ENCODE measurements at places on chromosomes 13 and 19.
A peak's percentile ranks its signal among the peaks of the same experiment; 100 is the strongest.

DNA sequence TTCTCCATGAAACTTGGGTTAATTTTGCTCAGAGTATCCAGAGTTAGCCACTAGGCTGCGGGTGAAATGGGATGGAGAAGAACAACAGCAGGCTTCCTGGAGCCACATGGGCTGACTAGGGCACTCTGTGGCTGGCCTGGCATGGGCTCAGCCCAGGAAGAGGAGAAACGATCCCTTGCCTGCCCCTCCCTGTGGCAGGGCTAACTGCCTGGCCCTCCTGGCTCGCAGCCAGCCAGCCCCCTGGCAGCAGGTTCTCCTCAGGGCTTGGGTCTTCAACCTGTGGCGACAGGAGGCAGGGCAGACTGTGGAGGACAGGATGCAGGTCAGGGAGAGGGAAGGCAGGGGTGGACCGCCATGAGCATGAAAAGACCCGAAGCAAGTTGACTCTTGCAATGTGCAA is 78.7 kb upstream of the GPR183 start:
- no peak for DNase-seq

DNA sequence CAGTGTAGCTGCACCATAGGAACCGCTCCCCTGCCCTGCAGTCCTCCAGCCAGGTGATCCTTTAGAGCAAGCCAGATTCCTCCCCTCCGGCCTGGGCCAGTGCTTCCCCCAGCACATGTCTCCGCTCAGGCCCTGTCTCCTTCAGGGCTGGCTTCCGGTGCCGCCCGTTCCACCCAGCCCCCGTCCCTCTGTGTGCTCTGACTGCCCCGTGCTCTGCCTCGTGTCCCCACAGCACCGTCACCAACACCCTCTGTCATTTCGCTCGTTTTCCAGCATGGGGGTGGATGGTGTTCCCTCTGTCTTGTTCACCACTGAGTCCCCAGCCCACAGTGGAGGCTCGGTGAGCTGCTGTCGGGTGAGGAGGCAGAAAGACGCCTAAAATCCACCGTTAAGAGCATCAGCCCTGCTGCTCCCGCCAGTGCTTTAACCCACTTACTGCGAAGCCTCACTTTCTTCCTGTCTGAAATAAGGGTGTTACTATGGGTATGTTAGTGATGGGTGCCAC is 54.5 kb downstream of the TSSK6 start:
- DNase-seq = peak; percentile 49

GRCh38 chr19:58544591-58545285 is 874 bp downstream of the TRIM28 start:
- no peak for DNase-seq

- DNase-seq = no peak
These were observed 26.1 kb downstream of the PPP5C start for GRCh38 chr19:46372901-46373490.

DNA sequence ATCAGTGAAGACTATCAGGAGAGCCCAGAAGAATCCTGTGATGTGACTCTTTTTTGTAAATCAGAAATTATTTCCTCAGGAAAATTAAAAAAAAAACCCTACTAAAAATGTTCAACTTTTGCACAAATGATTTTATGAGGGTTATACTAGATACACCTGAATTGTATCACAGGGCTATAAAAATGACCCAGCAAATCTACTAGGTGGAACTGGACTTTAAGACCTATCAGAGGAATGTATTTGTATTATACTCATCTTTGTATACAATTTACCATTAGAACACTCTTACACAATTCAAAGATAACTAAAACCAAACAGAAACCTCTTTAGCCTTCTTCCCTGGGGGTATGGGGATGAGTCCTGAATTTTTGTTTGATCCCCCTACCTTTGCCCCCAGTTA is 7.2 kb downstream of the FBXL3 start:
- no peak for DNase-seq

DNA sequence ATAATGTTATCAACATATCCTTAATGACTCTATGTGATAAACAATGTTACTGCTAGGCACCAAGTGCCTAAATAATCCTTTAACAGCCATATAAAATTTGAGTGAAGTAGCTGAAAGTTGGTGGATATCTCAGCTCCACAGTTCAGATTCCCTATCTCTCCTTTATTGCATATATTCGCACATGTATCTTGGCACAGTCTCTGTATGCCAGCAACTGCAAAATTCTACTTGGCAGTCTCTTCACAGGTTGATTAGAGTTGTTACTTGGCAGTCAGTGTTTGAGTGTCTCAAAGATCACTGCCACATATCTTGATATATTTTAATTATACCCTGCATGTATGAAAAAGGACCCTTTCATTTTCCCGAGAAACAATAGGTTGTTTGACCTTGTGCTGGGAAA is 879.3 kb downstream of the OLFM4 start:
- DNase-seq = no peak

- no peak for DNase-seq
These were observed 12.7 kb upstream of the ZNF121 start for GRCh38 chr19:9597027-9597426.

DNA sequence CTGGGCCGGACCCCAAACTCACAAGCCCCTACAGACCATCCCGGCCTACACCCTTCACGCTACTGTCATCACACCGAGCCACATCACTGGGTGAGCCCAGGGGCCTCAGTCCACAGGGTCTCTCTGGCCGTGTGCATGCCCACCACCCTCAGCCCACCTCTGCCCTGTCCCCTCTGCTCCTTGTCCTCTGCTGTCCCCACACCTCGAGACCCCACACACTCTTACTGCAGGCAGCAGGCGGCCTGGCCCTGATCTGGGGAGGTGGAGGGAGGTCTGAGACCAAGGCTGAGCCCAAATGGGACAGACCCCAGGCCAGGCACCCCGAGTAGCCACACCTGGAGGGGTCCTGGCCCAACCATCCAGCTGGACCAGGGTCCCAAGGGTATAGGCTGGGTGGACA is 35.2 kb downstream of the PEPD start:
- DNase-seq = no peak

DNA sequence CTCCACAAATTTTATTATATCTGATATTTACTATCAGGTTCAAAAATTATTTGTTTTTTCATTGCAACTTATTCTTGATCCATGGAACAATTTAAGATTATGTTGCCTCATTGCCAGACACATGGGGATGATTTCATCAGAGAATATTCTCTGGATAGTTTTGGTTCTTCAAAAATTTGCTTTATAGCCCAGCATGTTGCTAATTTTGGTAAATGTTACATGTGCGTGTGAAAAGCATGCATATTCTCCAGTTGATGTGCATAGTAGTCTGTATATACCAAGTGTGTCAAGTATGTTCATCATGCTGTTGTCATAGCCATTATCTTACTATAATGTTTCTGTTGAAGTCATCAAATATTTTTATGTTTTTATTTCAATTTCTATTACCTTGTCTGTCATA is 122.3 kb downstream of the RFC3 start:
- DNase-seq = no peak

GRCh38 chr19:14418856-14419105 is 360 bp downstream of the DDX39A start:
- no peak for DNase-seq

- no peak for DNase-seq
These were observed 214.0 kb downstream of the KLF5 start for GRCh38 chr13:73272831-73273230.

- DNase-seq = no peak
These were observed 297.0 kb upstream of the EDNRB start for GRCh38 chr13:78215458-78216108.

- no peak for DNase-seq
These were observed 96.3 kb upstream of the C1QTNF9B start for GRCh38 chr13:23993680-23993985.

DNA sequence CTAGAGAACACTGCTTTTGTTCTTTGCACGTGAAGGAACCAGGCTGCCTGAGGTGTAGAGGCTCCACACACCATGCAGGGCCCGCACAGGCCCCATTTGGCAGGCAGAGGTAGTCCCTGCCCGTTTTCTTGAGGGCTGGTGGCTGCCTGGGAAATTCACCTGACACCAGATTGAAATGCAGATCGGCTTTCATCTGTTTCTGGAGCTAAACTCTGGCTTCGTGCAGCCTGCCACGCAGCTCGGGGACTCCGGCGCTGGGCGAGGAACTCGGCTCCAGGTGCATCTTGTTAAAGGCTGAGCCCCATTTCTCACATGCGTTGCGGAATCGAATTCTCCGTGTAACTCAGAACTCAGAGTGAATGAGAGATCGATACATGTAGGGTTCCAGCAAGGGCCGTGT is 37.7 kb downstream of the ATP11A start:
- DNase-seq = no peak

GRCh38 chr13:78826936-78827335 is 168.0 kb upstream of the OBI1 start:
- DNase-seq = no peak

DNA sequence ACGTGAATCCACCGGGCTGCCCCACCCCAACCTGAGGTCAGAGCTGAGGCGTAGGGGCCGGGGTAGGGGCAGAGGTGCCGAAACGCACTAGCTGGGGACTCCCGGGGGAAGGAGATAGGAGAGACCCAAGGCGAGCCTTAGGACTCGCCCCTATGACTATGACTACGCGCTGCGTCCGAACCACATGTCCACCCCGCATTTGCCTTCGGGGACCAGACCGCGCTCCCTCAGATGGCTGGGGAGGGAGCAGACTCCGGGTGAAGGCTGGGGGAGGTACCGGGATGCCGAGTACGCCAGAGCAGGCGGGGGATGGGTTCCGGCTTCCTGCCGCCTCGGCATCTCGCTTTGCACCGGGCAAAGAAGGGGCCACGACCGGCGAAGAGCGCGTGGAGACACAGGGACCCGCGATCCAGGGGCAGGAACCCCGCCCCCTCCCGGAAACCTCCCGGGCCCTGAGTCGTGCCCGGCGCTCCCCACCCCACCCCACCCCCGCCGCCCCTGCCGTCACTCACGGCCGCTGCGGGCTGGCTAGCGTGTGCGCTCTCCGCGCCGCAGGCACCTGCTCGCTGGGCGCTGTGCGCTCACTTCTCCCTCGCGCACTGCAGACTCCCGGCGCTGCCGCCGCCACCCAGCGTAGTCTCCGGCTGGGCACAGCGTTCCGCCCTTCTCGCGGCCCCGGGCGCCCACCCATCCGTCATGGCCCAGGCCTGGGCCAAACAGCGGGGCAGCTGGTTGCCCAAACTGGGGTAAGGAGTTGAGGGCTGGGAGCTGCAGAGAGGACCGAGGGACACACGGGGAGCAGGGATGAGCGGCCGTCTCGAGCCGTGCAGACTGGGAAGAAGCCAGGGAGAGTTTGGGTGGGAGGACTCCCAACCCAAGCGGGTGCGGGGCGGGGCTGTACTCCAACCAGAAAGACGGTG is 622 bp upstream of the VSTM2B start:
- no peak for DNase-seq

GRCh38 chr19:8478598-8478997 is 23.8 kb downstream of the PRAM1 start:
- DNase-seq = no peak

DNA sequence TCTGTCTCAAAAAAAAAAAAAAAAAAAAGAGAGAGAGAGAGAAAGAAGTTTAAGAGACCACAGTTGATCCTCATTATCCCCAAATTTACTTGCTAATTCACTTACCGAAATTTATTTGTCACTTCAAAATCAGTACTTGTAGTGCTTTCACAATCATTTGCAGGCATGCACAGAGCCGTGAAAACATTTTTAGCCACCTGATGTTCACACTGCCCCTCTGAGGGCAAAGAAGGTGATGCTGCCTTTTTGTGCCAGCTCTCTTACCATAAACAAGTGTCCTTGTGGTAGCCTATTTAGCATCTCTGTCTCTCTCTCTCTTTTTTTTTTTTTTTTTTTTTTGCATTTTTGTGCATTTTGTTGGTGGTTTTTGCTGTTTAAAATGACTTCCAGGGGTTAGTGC is 24.1 kb upstream of the CASP14 start:
- DNase-seq = no peak

DNA sequence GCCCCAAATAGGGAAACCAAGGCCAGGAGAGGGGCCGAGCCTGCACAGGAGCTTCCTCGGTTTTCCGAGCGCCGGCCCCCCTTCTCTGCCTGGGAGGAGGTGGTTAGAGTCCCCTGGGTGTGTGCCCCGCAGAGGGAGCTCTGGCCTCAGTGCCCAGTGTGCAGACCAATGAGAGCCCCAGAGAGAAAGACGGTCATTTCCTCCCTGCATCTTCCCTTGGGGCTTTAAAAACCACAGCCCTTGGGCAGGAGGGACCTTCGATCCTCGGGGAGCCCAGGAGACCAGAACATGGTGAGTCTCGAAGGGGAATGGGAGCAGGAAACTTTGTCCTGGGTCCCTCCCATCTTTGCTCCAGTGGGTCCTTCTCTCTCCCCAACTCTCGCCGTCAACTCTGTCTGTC is at the start of gene C5AR1:
C5AR1 (plus strand) TSS at position 254 of the 400 bp plus-strand sequence; CDS start at position 289, 35 bp downstream.
- no peak for DNase-seq

- DNase-seq = no peak
These were observed 18.0 kb upstream of the RBM26 start for GRCh38 chr13:79423801-79424642.

DNA sequence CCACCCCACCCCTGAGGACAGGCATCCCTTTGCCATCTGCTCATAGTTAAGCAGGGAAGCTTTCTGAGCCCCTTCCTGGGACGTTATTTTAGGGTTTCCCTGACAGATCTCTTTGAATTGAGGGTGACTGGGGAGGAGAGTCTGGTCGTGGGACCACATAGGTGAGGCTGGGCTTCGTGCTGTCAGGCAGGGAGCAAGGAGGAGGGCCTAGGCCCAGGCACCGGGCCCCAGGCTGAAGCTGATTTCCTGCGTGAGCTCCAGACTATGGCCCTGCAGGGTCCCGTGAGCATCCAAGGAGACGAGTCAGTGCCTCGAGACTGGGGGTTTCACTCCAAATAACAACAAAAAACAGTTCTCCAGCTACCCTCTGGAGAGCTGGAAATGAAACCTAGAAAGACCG is 60.4 kb downstream of the MYO9B start:
- DNase-seq = no peak

- DNase-seq = no peak
These were observed 5.6 kb upstream of the KEAP1 start for GRCh38 chr19:10508707-10509106.

DNA sequence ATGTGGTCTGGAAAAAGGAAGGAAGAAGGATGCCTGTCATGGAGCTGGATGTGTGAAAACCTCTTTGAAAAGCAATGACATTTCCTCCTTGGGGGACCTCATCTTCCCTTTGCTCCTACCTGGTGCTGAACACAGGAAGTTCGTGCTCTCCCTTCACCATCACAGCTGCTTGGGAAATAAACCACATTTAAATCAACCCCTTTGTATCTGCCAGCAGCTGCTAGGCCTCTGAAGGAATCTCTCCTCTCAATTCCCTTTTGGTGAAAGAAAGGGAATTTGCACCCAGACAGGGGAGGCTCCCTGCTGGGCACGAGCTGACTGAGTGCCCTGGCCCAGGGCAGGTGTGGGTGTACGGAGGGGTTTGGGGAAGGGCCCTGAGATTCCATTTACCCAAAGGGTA is 437.7 kb downstream of the TSHZ3 start:
- DNase-seq = no peak

- no peak for DNase-seq
These were observed 42.9 kb upstream of the ZNF429 start for GRCh38 chr19:21462540-21462939.

DNA sequence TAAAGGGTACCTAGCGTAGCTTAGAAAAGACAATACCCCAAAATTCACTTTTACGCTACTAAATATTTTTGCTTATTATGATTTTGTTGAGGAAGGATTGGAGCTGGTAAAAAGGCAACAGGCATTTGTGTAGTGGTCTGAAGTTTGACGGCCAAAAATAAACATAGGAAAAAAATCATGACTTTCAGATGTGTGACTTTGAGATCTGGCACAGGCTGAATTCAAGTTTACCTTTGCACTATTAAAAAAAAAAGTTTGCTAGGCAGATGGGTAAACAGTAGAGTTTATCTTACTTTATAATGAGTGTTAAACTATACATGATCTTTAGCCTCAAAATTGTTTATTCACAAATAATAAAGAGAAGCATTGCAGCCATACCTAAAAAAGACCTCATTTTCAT is 24.3 kb upstream of the INTS6 start:
- no peak for DNase-seq

All from activated gamma-delta T cell (primary cell).